ENCODE measurements at places on chromosomes 7 and 10.

DNA sequence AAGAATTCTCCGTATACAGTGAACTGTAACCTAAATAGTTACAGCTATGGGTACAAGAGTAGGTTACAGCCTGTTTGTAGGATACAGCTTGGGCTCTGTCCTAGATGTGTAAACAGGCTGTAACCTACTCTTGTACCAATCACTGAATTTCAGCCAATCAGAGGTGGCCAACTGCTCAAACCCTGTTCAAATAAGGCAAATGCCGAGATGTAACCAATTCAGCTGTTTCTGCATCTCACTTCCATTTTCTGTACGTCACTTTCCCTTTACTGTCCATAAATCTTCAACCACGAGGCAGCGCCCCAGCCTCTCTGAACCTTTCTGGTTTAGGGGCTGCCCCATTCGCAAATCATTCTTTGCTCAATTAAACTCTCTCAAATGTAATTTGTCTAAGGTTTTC, 8.3 kb upstream of the MMP21 start:
- DNase-seq, result no peak

DNA sequence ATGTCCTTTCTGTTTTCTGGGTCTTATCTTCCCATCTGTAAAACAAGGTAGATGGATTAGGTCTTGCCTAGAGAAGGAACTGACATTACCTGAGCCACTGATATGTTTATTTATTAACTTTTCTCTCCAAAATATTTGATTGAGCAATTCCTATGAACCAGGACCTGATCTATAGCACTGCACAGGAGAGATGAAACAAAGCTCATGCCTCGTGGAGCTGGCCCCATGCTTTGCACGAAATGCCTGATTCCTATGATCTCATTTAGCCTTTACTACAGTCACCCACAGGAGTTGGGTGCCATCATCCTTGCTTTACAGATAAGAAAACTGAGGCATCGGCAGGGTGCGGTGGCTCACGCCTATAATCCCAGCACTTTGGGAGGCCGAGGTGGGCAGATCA, 48.2 kb upstream of the ZMIZ1 start:
- no peak for DNase-seq

DNA sequence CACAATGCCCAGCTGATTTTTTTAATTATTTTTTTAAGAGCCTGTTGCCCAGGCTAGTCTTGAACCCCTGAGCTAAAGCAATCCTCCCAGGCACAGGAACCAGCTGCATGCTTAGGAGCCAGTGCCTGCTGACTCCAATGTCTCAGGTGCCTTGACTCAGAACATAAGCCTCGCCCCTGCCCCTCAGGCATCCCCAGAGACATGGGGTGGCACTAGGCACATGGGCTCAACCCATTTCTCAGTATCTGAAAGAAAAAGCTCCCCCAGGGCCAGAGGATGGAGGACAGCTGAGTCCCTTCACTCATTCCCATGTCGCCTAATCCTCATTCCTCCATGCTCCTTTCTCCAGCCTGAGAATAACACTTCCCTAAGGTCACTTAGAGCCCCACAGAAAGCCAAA, 39.1 kb downstream of the KCNH2 start:
- DNase-seq, result no peak

GRCh38 chr10:110512461-110513187, 14.9 kb downstream of the DUSP5 start:
- no peak for DNase-seq

DNA sequence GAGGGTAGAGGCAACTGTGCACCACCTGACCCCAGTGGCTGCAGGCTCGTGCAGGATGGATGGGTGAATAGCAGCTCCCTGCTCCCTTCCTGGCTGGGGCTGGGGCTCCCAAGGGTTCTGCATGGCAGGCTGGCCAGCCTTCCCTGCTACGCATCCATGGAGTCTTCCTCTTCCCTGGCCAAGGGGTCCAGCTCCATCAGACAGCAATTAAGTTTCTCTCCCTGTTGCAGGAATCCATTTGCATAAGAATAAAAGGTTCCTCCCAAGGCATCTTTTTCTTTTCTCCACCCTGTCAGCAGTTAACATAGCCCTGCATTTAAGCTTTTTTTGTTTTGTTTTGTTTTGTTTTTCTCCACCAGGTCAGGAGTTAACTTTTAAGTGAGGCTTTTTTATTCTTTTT, 10.0 kb upstream of the CPA2 start:
- no peak for DNase-seq

- no peak for DNase-seq
Observed at GRCh38 chr10:33287112-33287511, 47.4 kb downstream of the NRP1 start.

DNA sequence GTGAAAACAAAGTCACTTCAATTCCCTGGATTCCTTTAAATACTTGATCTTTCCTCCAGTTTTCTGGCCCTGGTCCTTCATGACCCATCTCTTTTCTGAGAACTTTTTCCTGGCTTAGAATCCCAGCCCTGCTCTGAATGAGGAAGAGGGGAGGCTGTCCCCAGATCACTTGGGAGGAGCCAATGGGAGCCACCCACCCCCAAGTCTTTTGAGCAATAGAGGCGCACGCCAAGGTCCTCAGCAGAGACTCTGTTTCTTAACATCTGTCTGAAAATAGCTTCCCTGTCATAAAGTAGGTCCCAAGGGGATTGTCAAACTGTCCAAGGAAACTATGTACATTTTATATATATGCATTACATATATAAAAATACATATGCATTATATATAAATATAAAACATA, 126.8 kb downstream of the ADRA2A start:
- no peak for DNase-seq

GRCh38 chr7:36040679-36041078, 112.4 kb upstream of the EEPD1 start:
- DNase-seq, result no peak

GRCh38 chr7:92781117-92781720, 55.2 kb downstream of the CDK6 start:
- no peak for DNase-seq

- peak; percentile 12 for DNase-seq
Observed at GRCh38 chr7:151566897-151567320, 47.2 kb upstream of the RHEB start.

DNA sequence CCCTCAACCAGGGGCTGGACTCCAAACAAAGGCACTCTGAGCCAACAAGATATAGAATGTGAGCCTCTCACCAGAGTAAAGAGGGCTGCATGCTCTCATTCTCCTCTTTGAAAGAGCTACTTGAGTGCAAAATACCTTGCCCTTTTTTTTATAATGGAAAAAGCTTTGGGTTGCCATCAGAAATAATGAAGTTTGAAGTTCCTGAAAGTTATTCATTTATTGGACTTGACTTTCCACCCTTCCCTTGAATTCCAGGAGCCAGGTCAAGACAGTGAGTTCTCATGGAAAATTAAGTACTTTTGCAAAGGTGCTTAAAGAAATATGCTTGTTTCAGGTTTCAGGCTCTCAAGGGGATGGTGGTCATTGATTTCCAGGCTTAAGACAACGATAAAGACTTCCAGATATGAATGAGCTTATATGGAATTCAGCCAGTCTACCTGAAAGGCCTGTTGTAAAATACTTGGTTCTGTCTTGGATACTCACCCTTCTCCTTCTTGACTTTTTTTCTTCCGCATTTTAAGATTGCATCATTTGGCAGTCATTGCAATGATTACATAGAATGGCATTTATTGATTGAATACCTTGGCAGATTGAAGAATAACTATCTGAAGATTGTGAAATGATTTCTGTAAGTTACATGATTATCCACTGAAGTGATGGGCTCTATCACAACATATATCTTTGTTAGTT, 696.4 kb downstream of the INHBA start:
- DNase-seq, result no peak

DNA sequence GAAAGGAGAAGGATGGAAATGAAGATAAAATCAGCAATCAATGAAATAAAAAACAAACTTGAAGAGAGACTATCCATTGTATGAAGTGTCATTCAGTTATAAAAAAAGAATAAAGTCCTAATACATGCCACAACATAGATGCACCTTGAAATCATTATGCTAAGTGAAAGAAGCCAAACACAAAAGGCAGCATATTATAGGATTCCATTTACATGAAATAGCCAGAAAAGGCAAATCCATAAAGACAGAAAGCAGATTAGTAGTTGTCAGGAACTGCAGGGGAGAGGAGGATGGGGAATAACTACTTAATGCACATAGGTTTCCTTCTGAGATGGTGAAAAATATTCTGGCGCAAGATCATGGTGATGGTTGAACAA, 6.6 kb upstream of the PON1 start:
- DNase-seq, result no peak
